Activated T-helper 9 cell treated with anti-CD3 and anti-CD28 coated beads, Interleukin-2, amount 50 U/mL, for 16 hours (primary cell): ENCODE measurements at places on chromosomes 2 and 18.

DNA sequence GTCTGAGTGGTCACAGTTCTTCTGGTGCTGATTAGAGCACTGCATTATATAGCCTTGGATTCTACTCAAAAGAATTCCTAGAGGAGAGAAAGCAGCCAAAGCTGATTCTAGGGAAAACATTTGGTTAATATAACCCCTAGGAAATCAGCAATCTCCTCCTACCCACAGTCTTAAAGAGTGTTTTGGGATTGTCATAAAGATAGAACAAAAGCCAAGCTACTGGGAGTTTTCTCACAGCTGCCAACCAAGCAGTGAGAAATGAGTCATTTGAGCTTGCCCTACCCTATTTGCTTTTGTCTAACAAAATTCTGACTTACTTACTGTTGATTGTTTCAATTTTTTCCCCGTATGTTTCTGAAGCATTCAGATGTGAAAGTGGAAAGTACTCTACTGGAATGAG, 469.3 kb downstream of the PLCL1 start:
- DNase-seq = no peak

DNA sequence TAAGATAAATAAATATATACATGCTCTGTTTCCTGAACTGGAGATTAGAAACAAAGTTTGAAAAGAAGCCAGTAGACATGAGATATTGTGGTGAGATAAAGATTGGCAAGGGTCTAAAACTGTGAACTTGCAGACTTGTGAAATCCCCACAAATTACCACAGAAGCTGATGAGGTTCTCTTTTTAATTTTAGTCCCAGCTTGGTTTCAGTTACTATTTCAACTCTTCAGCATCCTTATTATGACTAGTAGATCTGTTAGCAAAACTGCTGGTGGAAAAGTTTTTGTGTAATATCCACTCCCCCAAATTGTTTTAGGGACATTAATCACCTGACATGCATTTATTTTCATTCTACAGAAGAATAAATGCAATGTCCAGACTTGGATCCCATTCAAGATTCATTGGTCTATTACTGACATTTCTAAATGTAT, 20.8 kb downstream of the RASGRP3 start:
- DNase-seq = no peak

DNA sequence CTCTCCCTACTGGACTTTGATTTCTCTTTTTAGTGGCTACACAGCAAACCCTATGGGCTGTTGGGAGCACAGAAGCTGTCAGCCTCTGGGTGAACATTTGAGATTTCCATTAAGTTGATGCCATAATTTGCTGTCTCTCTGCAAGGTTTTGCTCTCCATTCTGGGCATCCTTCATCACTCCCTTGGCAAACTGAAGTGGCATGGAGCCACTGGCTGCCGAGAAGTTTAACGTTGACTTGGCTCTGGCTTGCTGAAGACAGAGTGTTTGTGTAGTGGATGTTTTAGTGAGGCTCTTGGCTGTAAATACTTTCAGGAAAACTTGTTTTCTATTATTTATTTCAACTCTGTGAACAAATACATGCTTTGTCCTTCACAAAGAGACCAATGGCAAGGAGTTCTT, 91.5 kb downstream of the ALK start:
- no peak for DNase-seq

GRCh38 chr2:1045109-1045508, 94.5 kb downstream of the SNTG2 start:
- DNase-seq = no peak

GRCh38 chr2:41853427-41854191, 194.2 kb upstream of the PKDCC start:
- DNase-seq = no peak
